NCI-H2029 (cell line): ENCODE measurements at places on chromosomes 2 and 18.

GRCh38 chr2:101842471-101842870, 145.0 kb downstream of the MAP4K4 start:
- no peak for DNase-seq

DNA sequence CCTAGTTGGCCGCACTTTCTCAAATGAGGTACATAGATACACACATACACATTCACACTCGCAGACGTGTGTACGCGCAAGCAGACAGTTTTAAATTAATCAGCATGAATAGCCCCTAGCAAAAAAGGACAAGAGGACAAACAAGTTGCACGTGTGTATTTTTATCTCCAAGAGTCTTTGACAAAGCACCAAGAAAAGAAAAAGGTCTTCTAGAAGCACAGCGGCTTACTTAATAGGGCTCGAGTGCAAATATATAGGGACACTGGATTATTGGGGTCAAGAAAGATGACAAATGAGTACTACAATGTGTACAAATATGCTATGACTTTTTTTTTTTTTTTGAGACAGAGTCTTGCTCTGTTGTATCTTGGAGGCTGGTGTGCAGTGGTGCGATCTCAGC, 1.7 kb upstream of the BCL2 start:
- DNase-seq, result no peak

DNA sequence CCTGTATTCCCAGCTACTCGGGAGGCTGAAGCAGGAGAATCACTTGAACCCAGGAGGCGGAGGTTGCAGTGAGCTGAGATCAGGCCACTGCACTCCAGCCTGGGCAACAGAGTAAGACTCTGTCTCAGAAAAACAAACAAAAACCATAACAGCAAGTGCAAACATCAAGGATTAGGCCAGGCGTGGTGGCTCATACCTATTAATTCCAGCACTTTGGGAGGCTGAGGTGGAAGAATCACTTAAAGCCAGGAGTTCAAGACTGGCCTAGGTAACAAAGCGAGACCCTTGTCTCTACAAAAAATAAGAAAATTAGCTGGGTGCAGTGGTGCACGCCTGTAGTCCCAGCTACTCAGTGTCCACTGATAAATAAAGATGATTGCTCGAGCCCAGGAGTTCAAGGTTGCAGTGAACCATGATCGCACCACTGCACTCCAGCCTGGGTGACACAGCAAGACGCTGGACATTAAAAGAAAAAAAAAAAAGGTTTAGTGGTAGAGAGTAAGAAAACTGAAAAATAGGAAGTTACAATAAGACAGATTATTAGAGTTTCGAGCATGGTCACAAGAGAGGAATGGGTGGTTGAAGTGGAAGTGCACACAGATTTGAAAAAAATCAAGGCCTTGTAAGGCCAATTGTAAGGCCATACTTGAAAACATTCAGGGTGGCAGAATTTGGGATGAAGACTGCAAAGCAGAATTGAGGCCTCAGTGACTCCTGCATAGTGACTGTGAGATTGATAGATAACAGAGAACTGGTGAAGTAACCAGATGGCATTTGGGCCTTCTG, 6.4 kb upstream of the KCMF1 start:
- no peak for DNase-seq

DNA sequence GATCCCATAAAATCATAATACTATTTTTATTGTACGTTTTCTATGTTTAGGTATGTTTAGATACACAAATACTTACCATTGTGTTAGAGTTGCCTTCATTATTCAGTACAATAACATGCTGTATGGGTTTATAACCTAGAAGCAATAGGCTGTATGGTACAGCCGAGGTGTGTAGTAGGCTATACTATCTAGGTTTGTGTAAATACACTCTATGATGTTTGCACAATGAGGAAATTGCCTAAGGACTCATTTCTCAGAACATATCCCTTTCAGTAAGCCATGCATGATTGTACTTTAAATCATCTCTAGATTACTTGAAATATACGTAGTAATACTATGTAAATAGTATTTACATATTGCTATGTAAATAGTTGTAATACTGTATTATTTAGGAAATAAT, 156.7 kb downstream of the CDCA7 start:
- DNase-seq, result peak; percentile 31

GRCh38 chr2:12428324-12428723, 288.4 kb upstream of the TRIB2 start:
- DNase-seq, result no peak

GRCh38 chr2:102999958-103000357, 238.1 kb downstream of the TMEM182 start:
- DNase-seq, result no peak

GRCh38 chr2:30110773-30111172, 36.0 kb upstream of the YPEL5 start:
- DNase-seq, result no peak

- DNase-seq, result no peak
Measured at GRCh38 chr2:26849056-26849999, 1.4 kb downstream of the DPYSL5 start.

- DNase-seq, result no peak
Measured at GRCh38 chr2:95260028-95261023, 13.9 kb upstream of the PROM2 start.

GRCh38 chr18:44871771-44872170, 191.1 kb downstream of the SETBP1 start:
- no peak for DNase-seq

- no peak for DNase-seq
Measured at GRCh38 chr2:211709389-211709788, 829.2 kb downstream of the ERBB4 start.

DNA sequence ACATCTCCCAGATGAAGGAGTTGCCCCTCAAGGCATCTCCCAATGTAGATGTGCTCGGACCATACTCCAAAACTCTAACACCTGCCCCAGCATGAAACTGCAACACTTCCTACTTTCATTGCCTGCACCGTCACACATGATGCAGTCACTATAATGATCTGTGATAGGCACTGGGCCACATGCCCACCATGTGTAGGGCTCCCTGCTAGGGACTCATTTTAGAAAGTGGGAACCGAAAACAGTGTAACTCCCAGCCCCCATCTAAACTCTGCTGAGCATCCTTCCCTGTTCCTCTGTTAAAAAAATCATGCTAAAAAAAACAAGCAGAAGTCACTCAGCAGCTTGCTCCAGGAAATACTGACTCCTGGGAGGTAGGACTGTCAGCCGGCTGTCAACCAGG, 496.1 kb upstream of the RAB6C start:
- no peak for DNase-seq

GRCh38 chr2:205682239-205682970, at the start of gene NRP2:
TSS of gene NRP2 (plus strand) at chr2:205682501. CDS start at chr2:205683291, 790 bp downstream.
- peak; percentile 3 for DNase-seq

DNA sequence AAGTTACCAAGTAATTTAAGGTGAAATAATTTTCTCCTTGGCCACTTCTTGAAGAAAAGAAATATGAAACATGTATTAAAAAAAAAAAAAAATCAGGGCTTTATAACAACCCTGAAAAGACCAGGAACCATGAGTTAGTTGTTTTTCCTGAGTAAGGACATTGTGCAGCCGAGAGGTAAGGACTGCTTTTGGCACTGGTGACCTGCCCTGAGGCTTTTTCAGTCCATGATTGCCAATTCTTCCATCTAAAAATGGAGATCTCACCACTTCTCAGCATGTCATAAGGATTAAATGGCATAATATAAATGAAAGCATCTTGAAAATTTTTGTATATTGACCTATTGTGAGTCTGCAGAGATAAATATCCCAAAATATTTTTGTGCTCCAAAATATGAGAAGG, 244.3 kb downstream of the NRXN1 start:
- DNase-seq, result no peak

DNA sequence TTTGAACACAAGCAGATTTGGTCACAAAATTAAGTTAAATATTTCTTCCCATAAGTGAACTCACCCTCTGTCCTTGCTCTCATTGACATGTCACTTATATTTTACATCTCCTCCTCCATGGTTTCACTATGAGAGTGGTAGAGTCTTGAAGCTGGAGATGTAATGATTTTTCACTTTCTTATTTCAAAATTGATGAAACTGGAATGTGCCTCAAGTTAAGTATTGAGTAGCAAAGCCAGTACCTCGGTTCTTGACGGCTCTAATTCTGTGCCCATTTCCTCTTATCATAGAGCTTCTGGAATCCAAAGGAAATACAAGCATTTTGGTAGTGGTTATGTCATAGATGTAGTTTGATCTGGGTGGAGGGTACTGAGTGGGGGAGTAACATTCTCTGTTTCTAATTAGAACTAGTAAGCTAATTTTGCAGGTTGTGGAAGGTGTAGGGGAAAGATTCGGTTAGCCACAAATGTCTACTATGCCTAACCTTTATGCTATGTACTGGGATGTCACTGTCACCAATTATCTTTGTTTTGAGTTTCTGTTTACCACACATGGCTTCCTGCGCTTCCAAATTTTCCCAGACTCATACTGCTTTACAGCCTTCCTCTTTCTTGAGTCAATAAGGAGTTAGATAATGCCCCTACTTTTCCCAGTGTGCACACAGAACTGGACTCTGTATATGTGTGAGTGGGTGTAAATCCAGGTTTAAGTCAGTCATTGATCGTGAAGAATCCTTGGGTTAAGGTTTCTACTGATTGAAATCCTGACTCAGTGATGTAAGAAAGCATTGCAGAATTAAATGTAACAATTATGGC, 96.8 kb downstream of the DIS3L2 start:
- no peak for DNase-seq

DNA sequence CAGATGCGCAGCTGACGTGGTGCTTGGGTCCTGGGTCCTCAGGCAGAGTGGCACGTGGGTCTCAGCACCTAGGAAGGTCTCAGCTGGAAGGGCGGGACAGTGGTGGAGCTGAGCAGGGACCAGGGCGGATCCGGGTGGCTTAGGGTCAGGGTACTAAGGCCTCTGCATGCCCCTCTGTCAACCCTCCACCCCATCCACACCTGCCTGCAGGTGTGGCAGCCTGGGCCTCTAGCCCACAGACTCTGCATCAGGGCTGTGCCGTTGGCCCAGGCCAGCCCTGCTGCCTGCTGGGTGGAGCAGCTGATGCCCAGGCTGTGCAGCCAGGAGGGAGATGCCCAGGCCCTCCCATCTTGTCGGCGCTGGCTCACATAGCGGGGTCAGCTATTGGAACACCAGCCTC, 24.6 kb upstream of the OTOS start:
- no peak for DNase-seq

DNA sequence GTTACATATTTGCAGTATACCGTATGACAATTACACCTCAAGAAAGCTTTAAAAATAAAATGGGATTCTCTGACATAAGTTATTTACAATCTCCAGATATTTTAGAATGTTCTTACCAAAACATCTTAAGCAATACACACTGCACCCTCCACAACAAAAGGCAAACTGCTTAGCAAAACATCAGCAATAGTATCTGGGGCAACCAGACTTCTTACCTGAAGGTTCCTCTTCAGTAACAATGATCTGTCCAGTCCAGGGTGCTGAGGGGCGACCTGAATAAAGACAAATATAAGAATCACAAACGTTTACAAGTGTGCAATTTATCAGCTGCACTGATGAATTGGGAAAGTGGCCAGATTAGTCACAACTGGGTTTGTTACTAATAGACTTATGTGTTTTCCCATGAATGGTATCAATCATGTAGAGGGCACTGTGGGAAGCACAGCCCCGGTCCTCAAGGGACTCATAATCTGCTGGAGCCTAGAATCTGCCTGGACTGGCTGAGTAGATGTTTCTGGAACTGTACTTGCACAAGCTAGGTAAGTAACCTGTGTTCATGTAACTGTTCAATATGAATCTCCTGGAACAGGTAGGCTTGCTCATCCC, 70.7 kb downstream of the MYOM1 start:
- no peak for DNase-seq

- no peak for DNase-seq
Measured at GRCh38 chr2:24836706-24837105, 43.5 kb downstream of the CENPO start.

DNA sequence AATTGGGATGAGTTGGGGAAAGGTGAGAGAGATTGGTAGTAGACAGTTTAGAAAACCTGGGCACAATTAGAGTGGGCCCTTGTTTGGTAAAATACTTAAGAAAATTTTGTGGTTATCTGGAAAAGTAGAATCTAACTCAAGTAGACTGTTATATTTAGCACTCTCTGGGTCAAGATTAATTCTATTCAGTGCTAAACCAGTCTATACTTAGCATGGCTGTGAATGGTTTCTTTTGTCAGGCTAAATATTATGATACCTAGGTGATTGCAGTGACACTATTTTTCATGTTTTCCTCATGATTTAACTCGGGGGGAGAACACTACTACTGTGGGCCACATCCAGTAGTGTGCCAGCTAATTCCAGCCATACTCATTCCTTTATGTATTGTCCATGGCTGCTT, 58.9 kb downstream of the KIAA1328 start:
- DNase-seq, result no peak

- no peak for DNase-seq
Measured at GRCh38 chr2:198973181-198973580, 484.6 kb downstream of the SATB2 start.

DNA sequence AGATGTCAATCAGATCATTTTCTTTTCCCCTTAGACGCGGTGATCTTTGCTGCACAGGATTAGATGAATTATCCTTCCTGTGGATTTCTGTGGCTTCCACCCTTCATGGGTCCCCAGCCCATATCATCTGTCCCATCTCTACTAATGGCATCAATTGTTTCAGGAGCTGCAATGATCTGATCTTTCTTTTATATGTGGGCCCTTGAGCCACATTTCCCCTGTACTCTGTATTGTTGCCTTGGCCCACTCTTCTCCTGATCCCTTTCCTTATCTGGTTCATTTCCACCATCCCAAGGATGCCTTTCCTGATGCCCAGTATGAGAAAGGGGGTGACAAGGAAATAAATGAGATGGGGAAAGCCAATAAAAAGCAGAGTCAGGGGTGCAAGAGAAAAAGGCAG, 24.7 kb downstream of the SP140 start:
- DNase-seq, result no peak

GRCh38 chr18:46621871-46622270, 35.1 kb downstream of the LOXHD1 start:
- no peak for DNase-seq

GRCh38 chr2:168510125-168510756, 54.2 kb downstream of the CERS6 start:
- DNase-seq, result no peak

DNA sequence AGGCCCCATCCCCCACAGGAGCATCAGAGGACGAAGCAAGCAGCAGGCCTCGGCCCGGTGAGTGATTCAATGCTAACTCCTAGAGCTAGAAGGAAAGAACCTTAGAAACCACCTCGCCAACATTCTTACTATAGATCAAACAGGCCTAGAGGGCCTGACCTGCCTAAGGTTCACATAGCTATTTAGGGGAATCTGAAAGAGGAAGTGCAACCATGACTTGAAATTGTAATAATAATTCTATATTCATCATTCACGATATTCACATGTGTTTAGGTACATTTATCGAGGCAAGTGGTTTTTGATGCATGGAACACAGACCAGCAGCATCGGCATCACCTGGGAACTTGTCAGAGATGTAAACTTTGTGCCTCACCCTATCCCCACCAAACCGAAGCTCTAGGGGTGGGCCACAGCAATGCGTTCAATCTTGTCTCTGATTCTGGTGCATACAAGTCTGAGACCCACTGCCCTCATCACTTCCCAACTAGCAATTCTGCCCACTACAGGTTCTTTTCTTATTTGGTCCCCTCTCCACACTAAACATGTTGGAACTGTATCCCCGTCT, 78.0 kb upstream of the DNMT3A start:
- no peak for DNase-seq
